ENCODE measurements at places on chromosomes 4 and X.

- no peak for DNase-seq
Observed at GRCh38 chrX:97692575-97692974, 808.9 kb downstream of the RPA4 start.

- no peak for DNase-seq
Observed at GRCh38 chr4:17132226-17132625, 233.8 kb upstream of the LDB2 start.

DNA sequence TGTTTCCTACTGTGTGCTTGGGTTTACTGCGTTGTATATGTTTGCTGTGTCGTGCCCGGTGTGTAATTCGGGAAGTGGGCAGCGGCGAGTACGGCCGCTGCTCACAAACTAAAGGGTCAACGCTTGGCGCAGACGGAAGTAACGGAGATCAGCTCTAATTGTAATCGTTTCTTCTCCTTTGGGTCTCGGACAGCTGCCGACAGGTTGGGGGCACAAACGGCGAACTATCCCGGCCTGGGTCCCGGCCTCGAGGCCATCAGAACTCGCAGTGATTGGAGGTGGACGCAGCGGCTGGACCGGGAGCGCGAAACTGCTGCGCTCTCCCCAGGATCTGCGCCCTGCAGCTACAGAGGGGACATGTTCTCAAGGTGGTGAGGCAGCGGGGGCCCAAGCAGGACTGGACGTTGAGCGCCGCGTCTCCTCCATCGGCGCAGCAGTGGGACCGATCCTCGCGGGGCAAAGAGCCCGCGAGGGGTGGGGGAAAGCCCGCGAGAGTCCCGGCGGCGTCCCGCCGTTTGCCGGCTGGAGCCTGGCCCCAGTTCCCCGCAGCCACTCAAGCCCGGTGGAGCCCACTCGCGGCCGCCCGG is 516 bp upstream of the ZIC3 start:
- DNase-seq, result no peak

- DNase-seq, result no peak
Observed at GRCh38 chrX:747176-747575, 116.6 kb downstream of the SHOX start.

- DNase-seq, result no peak
Observed at GRCh38 chr4:84583876-84584380, 1.0 kb downstream of the CDS1 start.

GRCh38 chrX:126165721-126166461 is at the start of gene DCAF12L2:
DCAF12L2 (minus strand) TSS chrX:126166289; CDS start chrX:126165924, 365 bp downstream.
- DNase-seq, result no peak

GRCh38 chr4:168566726-168567125 is 69.9 kb downstream of the PALLD start:
- DNase-seq, result no peak

DNA sequence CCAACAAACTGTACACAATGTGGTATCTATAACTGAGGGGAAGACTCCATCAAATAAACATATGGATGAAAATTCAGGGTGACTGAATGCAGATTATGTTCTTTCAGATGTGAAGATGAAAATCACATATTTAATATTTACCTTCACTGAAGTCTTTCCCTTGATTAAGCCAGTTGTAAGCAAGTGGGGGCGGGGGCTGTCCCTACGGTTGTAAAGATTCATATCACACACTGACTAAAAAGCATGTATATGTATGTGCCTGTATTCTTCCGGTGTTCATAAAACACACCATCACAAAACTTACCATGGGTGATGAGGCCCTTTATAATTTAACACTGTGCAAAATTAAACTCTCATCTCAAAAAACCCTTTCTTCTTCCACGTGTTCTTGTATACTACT is 1.3 kb downstream of the TAB3 start:
- DNase-seq, result no peak

- no peak for DNase-seq
Observed at GRCh38 chr4:101010987-101011386, 336.3 kb downstream of the PPP3CA start.

GRCh38 chr4:114535725-114536124 is 62.9 kb upstream of the UGT8 start:
- no peak for DNase-seq

- no peak for DNase-seq
Observed at GRCh38 chr4:146059151-146059550, 116.4 kb upstream of the LSM6 start.

- no peak for DNase-seq
Observed at GRCh38 chrX:148609515-148610327, 109.3 kb downstream of the AFF2 start.

DNA sequence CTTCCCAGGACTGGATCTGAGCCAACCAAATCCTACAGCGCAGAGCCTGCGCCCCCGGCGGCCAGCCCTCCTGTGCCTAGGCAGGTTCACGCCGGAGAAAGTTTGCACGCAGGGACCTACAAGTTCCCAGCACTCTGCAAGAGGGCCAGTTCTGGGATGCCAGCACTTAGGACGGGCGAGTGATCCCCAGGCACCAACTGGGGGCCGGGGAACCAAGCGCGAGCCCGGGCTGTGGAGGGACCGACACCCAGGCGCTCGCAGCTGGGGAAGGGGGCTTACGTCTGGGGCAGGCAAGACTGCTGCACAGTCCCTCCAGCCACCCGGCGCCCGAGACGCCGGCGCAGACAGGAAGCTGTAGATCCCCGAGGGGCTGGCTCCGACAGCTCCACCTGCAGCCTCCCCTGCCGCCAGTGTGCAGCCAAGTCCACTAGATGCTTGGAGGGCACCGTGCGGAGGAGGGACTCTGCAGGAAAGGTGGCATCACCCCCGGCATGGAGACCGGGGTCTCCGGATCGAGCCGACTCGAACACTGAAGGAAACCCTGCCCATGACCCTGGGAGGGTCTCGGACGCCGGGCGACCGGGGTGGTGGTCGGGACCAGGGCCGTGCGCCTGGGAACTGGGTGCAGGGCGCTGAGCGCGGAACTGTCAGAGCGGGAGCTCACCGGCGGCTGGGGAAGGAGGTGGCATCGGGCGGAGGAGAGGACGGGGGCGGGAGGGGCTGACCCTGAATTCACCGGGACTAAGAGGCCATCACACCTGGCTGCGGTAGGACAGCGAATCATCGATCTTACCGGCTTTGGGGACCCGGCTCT is 566 bp downstream of the CORIN start:
- no peak for DNase-seq

DNA sequence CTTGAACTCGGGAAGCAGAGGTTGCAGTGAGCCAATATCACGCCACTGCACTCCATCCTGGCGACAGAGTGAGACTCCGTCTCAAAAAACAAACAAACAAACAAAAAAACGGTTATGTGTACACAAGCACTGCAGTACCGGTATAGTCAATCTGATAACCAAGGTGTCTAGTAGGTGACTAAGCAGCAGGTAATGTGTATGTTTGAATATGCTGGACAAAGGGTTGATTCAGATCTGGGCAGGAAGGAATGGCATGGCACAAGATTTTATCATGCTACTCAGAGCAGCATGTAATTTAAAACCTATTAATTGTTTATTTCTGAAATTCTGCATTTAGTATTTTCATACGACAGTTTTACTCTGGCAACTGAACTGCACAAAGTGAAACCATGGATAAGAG is 41.7 kb downstream of the MAGEC1 start:
- DNase-seq, result no peak

- no peak for DNase-seq
Observed at GRCh38 chr4:184448821-184449220, 25.5 kb downstream of the IRF2 start.

GRCh38 chr4:16111533-16111932 is 27.7 kb upstream of the PROM1 start:
- DNase-seq, result no peak

DNA sequence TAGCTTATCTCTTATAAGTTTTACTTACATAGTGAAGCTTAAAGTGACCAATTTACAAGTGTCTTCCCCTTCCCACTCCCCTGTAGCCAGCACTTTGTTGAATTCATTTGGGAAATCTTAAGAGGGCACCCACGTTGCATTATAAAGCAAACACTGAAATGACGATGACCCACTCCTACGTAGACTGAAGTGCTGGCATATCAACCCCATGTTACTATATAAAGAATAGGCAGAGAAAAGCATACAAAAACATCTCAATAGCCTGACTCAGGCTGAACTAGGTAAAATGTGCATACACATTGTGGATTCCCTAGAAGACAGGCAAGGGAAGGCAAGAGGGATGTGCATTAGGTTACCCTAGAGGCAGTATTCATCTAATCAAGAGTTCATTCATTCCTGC is 313.4 kb downstream of the TENM3 start:
- no peak for DNase-seq

- no peak for DNase-seq
Observed at GRCh38 chr4:186144198-186144945, 39.9 kb downstream of the FAM149A start.
